ENCODE measurements at places on chromosomes 12 and 14. TPM values are rescaled to one million over a fixed set of nuclear protein-coding genes. Genes with fewer than 3 reads are reported as not detected.

- peaks cover 7% of the 10 kb centered on the region for H3K4me1 ChIP-seq
- no peaks in the 10 kb centered on the region for H3K27me3 ChIP-seq
- DNase-seq, result no peak
- H3K4me3 ChIP-seq, result no peak overlapping the region
Observed at GRCh38 chr12:29245246-29245645, 96.2 kb downstream of the FAR2 start.

DNA sequence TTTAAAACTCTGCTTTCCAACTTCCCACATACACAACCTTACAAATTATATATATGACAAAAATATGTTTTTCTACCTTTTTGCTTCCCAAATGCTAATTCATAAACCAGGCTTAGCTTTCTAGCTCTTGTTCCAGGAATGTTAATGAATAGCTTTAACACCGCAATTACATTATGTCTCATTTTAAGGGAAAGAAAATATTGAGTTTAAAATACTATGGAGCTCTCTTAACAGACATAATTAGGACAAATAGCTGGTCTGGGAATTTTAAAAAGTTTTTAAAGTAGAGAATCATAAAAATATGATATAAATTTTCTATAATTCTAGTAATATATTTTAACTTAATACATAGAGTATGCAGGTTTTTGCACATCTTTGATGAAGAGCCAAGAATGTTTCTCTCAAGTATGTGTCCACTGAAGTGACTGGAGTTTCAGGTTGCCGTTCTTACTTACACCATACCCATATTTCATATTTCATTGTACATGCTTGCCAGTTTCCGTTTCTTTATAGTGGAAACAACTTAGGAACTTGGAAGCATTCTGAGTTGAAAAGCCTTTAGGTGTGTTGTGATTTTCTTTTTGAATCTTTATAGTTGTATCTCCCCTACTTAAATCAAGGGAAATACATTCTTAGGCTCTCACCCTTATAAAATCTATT lies 90.6 kb upstream of the SLCO1C1 start:
- H3K4me3 ChIP-seq, result no peak overlapping the region
- DNase-seq, result no peak
- H3K27ac ChIP-seq, result no peak overlapping the region
- peaks cover 57% of the 10 kb centered on the region for H3K27me3 ChIP-seq
- H3K4me1 ChIP-seq, result no peaks in the 10 kb centered on the region

DNA sequence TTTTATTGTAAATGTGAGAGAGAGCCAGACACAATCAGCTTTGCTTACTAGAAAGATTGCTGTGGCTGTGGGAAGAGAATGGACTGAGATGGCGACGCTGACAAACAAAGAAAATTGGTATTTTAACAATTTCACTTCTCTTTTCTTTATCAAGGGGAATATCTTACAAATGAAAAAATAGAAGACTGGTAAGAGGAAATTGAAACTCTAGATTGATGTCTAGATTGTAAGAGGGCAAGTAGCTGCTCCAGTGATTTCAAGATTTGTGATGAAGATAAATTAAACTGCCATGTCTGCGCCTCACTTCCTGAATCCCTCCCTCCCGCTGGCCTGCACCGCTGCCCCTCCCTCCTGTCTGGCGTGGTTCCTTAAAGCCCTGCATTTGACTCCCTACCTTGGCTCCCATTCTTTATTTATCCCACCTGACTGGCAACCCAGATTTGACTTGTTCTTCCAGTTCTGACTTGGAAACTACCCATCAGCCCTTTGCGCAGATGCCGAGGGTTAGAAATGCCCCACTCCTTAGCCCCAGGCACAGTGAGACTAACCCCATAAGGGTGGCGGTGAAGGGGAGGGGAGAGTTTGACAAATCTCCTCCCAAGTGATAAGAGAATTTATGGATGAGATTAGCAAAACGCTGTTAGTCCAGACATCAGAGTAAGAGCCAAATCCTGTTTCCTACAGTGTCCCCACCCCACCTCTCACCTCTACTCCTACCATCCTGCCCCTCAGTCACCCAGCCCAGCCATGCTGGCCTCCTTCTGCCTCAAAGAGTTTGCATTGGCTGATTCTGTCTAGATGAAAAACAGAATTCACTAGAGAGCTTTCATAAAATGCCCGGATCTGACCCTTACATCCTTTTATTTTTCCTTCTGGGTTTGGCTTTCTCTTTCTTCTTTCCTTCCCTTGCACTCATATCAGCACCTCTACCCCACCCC lies 125.3 kb upstream of the ATF7IP start:
- H3K27me3 ChIP-seq, result no peaks in the 10 kb centered on the region
- no peak for DNase-seq
- H3K27ac ChIP-seq, result peak overlapping the region; percentile 82
- no peak overlapping the region for H3K4me3 ChIP-seq
- peaks cover 6% of the 10 kb centered on the region for H3K36me3 ChIP-seq

DNA sequence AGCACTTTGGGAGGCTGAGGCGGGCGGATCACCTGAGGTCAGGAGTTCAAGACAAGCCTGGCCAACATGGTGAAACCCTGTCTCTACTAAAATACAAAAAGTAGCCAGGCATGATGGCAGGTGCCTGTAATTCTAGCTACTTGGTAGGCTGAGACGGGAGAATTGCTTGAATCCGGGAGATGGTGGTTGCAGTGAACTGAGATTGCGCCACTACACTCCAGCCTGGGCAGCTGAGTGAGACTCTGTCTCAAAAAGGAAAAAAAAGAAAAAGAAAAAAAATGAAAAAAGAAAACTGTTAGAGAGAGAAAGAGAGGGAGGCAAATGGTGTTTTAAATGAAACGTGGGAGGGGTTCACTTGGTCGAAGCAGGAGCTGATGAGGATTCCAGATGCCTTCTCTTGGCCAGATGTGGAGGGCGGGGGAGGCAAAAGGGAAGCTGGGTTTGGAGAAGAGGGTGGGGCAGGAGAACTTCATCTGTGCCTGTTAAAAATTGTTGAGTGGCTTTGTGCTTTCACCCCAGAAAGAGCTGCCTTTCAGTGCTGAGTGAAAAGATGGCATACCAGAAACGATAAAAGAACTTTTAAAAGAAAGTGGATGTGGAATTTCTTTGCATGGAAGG lies 1.1 kb downstream of the EMP1 start:
- DNase-seq, result peak; percentile 59
- no peaks in the 10 kb centered on the region for H3K27me3 ChIP-seq
- peak overlapping the region; percentile 82 for H3K27ac ChIP-seq
- peaks cover 31% of the 10 kb centered on the region for H3K36me3 ChIP-seq
- H3K4me1 ChIP-seq, result peaks cover 62% of the 10 kb centered on the region
- peak overlapping the region; percentile 79 for H3K4me3 ChIP-seq

DNA sequence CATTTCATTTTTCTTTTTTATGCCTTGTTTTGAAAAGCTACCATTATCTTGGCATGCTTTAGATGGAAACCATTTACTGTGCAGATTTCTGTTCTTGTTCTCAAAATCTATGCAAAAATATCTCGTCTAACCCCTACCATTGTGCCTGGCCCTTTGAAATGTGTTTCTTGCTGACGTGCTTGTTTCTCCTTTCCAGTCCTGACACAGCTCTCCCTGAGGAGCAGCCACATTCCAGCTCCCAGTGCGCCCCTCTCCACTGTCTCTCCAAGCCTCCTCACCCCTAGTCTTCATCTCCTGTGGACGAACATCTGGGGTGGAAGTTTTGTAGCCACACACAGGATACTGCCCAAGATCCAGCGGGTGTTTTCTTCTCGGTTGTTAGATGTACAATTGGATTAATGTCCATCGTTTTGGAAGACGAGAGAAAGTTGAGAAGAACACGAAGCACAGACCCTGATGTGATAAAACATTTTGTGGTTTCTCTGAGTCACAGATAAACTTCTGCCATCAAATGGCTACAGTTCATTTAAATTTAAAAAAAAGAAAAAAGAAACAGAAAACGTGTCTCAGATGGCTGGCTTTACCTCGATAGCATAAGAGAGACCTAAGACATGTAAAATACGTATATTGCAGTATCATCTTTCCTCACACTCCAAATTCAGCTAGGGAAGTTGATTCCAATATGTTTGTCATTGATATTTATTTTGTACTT lies 21.9 kb upstream of the FGD4 start:
- H3K27me3 ChIP-seq, result no peaks in the 10 kb centered on the region
- H3K4me1 ChIP-seq, result no peaks in the 10 kb centered on the region
- DNase-seq, result no peak
- no peak overlapping the region for H3K27ac ChIP-seq
- H3K4me3 ChIP-seq, result no peak overlapping the region

GRCh38 chr12:1252758-1253157 lies 261.7 kb downstream of the ERC1 start:
- peaks cover 18% of the 10 kb centered on the region for H3K36me3 ChIP-seq
- H3K27me3 ChIP-seq, result no peaks in the 10 kb centered on the region
- no peaks in the 10 kb centered on the region for H3K4me1 ChIP-seq
- no peak overlapping the region for H3K4me3 ChIP-seq
- H3K27ac ChIP-seq, result no peak overlapping the region

DNA sequence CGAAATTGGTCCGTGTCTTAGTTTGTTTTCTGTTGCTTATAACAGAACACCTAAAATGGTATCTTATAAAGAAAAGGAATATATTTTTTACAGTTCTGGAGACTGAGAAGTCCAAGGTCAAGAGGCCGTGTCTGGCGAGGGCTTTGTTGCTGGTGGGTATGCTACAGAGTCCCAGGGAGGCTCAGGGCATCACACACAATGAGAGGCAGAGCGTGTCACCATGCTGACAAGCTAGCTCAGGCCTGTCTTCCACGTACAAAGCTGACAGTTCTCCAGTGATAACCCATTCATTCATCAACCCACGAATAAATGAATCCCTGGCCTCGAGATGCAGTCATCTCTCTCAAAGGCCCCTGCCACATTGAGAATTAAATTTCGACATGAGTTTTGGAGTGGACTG lies 56.7 kb upstream of the AEBP2 start:
- no peaks in the 10 kb centered on the region for H3K27me3 ChIP-seq
- H3K4me1 ChIP-seq, result no peaks in the 10 kb centered on the region
- DNase-seq, result no peak
- peak overlapping the region; percentile 46 for H3K27ac ChIP-seq

DNA sequence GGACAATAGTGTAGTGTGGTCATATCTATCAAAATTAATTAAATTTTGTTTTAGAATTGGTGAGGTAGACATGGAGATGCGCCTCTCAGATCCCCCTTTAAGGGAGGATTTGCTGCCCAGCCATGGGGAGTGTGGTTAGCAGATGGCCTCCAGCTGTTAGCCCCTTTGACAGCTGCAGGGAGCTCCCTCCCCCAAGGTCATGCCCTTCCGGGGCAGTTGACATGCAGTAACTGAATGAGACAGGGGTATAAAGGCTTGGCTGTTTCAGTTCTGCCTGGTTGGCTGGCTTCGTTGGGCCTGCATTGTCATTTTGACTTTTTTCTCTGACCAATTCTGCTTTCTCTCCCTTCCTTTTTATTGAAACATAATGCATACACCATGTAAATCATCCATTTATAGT lies 291.5 kb upstream of the SRRM4 start:
- no peak for DNase-seq
- H3K4me3 ChIP-seq, result no peak overlapping the region
- no peaks in the 10 kb centered on the region for H3K36me3 ChIP-seq
- H3K27me3 ChIP-seq, result no peaks in the 10 kb centered on the region

DNA sequence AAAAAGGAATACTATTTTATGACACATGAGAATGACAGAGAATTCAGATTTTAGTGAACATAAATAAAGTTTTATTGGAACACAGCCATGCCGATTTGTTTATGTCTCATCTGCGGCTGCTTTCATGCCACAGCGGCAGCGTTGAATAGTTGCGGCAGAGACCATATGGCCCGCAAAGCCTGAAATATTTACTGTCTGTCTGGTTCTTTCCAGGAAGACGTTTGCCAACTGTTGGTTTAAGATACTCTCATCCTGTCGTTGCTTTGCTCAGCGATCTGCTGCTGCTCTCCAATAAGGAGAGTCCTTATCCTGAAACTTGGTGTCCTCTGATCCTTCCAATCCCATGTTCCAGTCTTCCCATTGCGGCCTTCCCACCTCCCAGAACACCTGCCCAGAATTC lies 89.9 kb downstream of the SLC24A4 start:
- DNase-seq, result no peak
- H3K36me3 ChIP-seq, result no peaks in the 10 kb centered on the region
- H3K4me3 ChIP-seq, result no peak overlapping the region

DNA sequence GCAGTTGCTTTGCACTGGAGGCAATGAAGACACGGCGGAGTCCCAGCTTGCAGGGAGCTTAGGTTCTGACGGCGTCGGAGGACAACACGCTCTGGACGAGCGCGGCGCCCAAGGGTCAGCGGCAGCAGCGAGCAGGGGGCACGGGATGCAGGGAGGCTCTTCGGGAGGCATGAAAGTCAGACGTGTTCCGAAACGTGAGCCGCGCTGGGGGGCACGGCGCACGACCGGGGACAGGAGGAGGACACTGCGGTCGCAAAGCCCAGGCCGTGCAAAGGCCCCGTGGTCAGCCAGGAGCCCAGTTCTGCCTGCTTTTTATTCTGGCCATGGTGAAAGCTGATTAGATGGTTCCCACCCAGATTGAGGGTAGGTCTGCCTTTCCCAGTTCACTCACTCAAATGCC lies 294.6 kb downstream of the SNAPC1 start:
- no peaks in the 10 kb centered on the region for H3K4me1 ChIP-seq
- no peak for DNase-seq
- H3K36me3 ChIP-seq, result no peaks in the 10 kb centered on the region
- no peak overlapping the region for H3K4me3 ChIP-seq
- H3K27me3 ChIP-seq, result no peaks in the 10 kb centered on the region

Gene CMKLR1
- total RNA-seq, result 0.12 TPM

Gene NRIP2
- total RNA-seq, result not detected

Gene FOXN3
- 25.8 TPM for total RNA-seq

Gene CACNA1C
- not detected for total RNA-seq

Gene TRAF3
- total RNA-seq, result 24.3 TPM

Gene ASPG
- total RNA-seq, result 0.05 TPM

All from MCF 10A (cell line).